Trophoblast cell (in vitro differentiated cells and primary cell): ENCODE measurements at places on chromosomes 13 and 19.

DNA sequence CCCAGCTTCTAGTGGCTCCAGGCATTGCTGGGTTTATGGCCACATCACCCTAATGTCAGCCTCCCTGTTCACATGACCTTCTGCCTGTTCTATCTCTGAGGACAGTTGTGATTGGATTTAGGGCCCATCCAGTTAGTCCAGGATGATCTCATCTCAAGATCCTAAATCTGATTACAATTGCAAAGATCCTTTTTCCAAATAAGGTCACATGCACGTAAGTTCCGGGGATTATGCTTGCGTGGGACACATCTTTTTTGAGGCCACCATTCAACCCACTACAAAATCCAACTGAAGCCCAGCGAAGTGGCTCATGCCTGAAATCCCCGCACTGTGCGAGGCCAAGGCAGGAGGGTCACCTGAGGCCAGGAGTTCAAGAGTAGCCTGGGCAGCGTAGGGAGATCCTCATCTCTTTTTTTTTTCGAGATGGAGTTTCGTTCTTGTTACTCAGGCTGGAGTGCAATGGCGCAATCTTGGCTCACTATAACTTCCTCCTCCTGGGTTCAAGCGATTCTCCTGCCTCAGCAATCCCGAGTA, 12.3 kb downstream of the PLD3 start:
- DNase-seq, result peak; percentile 70

- no peak for DNase-seq
These were observed 22.8 kb upstream of the LRP3 start for GRCh38 chr19:33171222-33171795.

DNA sequence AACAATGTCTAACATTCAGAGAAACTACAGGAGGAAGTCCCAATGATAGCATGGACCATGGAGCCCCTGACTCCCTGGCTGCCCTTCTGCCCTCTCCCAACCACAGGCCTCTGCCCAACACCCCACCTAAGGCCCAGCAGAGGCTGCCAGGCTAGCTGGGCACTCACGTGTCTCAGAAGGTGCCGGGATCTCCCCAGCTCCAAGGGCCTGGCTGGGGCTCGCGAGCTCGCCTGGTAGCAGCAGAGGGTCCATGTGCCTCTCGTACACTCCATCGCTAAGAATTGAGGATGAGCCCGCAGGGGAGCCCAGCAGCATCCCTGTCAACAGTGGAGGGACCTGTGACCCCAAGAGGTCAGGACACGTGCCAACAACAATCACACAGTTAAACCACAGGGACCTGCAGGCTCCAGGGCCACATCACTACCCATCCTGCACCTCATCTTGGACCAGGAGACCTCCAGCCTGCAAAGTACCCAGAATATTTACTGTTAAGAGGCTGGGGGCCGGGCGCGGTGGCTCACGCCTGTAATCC, 9.4 kb downstream of the ZSCAN18 start:
- DNase-seq, result no peak

DNA sequence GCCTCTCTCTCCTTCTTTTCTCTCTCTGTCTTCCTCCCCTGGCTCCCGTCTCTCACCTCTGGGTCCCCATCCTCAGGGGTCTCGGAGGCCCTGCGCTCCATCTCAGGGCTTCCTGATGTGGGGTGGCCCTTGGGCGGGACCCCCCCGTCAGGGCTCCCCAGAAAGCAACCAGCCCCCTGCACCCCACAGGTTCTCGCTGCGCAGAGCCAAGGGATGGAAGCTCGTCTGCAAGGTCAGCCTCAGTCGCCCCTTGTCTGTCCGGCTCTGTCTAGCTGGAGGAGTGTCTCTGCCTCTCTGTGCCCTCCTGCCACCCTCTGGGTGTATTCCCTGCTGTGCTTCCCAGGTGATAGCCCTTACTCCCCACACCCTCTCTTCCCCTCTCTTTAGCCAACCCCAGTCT, at the start of gene SBK3:
Gene SBK3, minus strand, starts transcription at position 101 of the 400 bp plus-strand sequence. Its CDS starts 0 bp downstream, at position 101.
- DNase-seq, result no peak

- DNase-seq, result no peak
These were observed 15.4 kb downstream of the TLE5 start for GRCh38 chr19:3046698-3047495.

DNA sequence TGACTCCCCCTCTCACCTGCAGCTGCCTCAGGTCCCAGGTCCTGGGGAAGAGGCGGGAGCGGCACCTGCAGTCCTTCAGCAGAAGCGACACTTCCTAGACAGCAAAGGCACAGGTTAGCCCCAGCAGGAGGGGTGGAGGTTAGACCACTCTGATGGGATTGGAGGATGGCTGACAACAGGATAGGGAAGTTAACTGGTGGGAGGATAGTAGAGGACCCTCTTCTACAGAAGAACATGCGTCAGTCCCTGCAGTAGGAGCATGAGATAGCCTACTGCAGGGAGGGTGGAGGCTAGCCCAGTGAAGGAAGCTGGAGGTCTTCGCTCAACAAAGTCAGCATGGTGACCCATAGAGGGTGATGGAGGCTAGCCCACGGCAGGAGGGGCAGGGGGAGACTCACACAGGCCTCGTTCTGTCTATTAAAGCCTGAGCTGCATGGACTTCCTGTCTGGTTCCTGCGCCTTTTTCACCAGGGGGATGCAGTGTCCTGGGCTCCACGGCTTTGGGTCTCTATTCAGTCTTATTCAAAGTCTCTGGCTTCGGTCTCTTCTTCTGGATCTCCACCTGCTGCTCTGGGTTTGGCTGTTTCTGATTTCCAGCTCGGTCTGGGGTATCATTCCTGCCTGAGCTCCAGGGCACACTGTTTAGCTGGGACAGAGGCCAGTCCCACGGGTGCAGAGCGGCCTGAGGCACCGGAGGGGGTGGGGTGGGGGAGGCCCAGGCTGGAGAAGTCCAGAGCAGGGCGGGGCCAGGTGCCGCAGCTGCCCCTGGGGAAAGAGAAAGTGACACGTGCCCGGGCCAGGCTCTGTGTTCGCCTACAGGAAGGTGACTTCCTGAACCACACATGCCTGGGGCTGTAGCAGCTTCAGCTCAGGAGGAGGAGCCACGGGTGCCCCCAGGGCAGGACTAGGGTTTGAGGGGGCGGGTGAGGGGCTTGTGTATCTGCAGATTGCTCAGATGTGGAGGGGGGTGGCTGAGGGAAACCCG, 7.3 kb downstream of the IFNL3 start:
- DNase-seq, result peak; percentile 60
